Endothelial cell of coronary artery (primary cell): ENCODE measurements at places on chromosomes 4 and X. TPM values are rescaled to one million over a fixed set of nuclear protein-coding genes. Genes with fewer than 3 reads are reported as not detected.

The DUSP21 gene
- total RNA-seq: not detected in 2 replicates

The UTP3 gene
- 24.1 and 28.5 TPM in 2 replicates for total RNA-seq

The MMRN1 gene
- 316 and 417 TPM in 2 replicates for total RNA-seq

The ADAM29 gene
- total RNA-seq: not detected in 2 replicates

The HSFX2 gene
- total RNA-seq: 0.18 and 0.28 TPM in 2 replicates

The SYN1 gene
- 0.09 TPM in 1 of 2 replicates, not detected in the other for total RNA-seq

The TMEM47 gene
- 24.2 and 42.5 TPM in 2 replicates for total RNA-seq

The NUDT11 gene
- 8.9 TPM in 2 replicates for total RNA-seq

The ZCCHC18 gene
- total RNA-seq: 1.6 and 1.8 TPM in 2 replicates

The GASK1B gene
- 54.5 and 99.3 TPM in 2 replicates for total RNA-seq

The CSAG2 gene
- total RNA-seq: not detected in 2 replicates

The FMR1NB gene
- total RNA-seq: not detected in 2 replicates

The FAM120C gene
- 2.5 and 3.5 TPM in 2 replicates for total RNA-seq

The ATP1B4 gene
- not detected in 2 replicates for total RNA-seq

The JADE3 gene
- total RNA-seq: 9.8 and 11.2 TPM in 2 replicates

The MORF4L2 gene
- 466 and 560 TPM in 2 replicates for total RNA-seq

The CTSO gene
- 3.6 and 5.7 TPM in 2 replicates for total RNA-seq

The HS6ST2 gene
- 0.09 and 0.36 TPM in 2 replicates for total RNA-seq

The PNMA5 gene
- not detected in 2 replicates for total RNA-seq

The PRDM8 gene
- total RNA-seq: 0.19 and 0.81 TPM in 2 replicates
